ENCODE measurements at places on chromosomes 7 and 10.

- DNase-seq: no peak
Observed at GRCh38 chr7:91869661-91870060, 10.8 kb downstream of the MTERF1 start.

- DNase-seq: no peak
Observed at GRCh38 chr7:17677408-17677807, 262.9 kb downstream of the SNX13 start.

DNA sequence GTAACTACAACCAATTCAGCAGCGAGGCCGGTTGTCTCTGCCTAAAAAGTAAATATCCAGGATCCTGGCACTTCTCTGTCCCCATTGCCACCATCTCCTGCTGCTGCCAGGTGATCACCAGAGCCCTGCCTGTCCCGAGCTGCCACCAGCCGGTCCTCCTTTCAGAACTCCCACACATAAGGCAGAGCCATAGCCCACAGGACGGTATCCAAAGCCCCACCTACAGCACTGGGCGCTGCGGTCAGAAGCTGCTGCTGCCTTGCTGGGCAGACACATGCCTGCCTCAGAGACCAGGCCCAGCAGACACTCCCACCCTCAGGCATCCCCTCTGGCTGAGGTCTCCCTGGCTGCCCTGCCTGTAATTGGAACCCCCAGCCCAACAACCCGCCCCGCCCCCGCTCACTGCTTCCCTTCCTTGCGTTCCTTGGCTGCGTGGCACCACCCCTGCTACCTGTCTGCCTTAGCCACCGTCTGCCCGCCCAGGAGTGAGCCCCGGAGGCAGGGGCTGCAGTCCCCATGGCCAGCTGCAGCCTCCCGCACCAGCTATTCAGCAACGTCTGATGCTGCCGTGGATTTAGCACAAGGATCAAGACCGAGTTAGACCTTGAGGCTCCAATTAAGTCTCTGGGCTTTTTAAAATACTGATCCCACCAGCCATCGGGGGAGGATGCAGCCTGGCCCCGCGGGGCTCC lies 100.7 kb downstream of the CYTH3 start:
- no peak for DNase-seq

DNA sequence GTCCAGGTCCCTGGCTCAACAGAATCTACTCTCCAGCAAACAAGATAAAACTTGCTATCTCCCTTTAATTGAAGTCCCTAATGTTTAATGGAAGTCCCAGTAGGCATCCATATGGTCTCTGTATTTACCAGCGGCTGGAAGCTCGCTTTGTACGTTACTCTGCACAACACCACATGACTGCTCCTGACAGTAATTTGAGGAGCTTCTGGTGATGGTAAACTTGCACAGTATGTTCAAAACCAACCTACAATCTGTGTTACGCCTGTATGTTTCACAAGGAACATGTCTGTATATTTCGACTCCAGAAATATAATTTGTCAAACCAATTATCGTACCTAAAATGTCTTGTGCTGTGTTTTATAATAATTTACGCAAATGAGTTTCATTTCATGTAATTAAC lies 4.4 kb upstream of the TECPR1 start:
- DNase-seq: no peak

DNA sequence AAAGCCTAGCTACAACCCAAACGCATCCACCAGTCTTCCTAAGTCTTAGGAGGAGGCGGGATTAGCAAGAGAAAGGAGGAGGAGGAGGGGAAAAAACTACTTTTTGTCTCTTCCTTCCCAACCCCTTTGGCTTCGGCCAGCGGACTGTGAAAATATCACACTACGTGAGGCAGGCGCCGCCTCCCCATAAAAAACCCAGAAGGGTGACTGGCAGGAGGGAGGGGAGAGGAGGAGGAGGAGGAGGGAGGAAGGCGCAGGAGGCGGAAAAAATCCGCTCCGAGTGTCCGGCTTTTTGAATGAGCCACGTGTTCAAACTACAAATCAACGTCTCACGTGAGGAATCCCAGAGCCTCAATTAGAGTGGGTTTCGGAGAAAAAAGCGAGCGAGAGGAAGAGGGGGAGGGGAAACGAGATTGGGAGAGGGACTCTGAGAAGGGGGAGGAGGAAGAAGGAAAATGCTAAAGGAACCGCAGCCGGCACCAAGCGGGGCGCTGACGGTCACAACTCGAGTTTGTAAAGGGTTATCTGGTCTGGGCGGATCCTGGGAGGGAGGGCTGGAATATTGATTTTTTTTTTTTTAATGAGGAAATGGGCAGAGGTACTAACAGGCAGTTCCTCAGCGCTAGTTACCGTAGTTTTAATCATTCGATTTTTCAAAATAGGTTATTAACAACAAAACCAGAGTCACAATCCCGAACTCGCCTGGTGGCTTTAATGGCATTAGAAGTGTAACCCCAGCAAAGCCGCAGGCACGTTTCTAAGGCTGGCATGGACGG lies at the start of gene IGF2BP3:
Gene IGF2BP3, minus strand, starts transcription at position 162 of the 776 bp plus-strand sequence. CDS start 381 bp downstream, outside the sequence.
- DNase-seq: no peak

- DNase-seq: no peak
Observed at GRCh38 chr10:46106410-46107255, 60.6 kb upstream of the MSMB start.

GRCh38 chr7:84705706-84706105 lies 481.1 kb downstream of the SEMA3D start:
- DNase-seq: no peak

GRCh38 chr10:77501846-77502261 lies 135.8 kb downstream of the KCNMA1 start:
- no peak for DNase-seq

GRCh38 chr10:125123476-125124114 lies 36.8 kb downstream of the CTBP2 start:
- DNase-seq: no peak

- no peak for DNase-seq
Observed at GRCh38 chr10:1776127-1776662, 38.9 kb upstream of the ADARB2 start.

DNA sequence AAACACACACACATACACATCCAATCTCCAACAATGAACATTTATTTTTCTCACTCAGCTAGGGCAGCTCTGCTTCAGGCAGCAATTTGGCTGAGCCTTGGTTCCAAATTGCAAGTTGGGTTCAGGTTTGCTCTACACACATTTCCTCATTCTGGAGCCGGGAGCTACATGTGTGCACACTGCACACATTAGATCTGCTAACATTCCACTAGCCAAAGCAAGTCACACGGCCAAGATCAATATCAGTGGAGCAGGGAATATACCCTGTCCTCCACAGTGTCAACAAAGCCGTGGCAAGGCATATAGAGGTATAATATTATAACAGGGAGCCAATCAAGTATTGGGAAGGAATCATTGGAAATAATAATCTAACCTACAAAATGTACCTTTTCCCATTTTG lies 57.5 kb upstream of the PPP1R3C start:
- DNase-seq: no peak

DNA sequence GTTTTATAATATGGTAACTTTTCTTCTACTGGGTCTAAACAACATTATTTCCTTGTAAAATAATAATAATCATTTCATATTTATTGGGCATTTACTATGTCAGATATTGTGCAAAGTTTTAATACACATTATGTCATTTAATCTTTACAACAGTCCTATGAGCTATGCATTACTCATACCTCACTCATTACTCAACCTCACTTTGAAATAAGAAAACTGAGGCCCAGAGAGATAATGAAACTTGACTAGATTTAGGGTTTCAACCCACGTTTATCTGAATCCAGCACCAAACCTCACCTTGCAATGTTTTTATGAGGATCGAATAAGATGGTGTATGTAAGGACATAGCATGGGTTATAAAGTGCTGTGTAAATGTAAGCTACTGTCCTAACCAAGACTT lies 153.2 kb upstream of the SLC13A1 start:
- no peak for DNase-seq

DNA sequence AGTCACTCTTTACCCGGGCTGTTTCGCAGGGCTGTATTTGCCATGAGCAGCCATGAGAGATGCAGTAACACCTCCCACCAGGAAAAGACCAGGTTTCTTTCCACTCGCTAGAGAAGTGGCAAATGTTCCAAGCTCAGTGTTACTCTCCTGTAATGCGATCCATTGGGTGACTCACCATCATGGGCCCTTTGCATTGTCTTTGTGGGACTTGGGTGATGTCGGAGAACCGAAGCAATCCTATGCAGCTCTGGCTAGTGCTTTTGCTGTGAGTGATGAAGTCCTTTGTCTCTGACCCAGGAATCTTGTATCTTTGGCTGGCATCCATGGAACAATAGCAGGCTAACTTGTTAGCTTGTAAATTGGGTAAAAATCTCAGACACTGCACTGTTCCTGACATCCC lies 40.0 kb downstream of the GHRHR start:
- no peak for DNase-seq

- DNase-seq: no peak
Observed at GRCh38 chr10:76357726-76358415, 926.4 kb downstream of the LRMDA start.

GRCh38 chr10:30858499-30858898 lies 173.2 kb downstream of the ZNF438 start:
- DNase-seq: no peak

DNA sequence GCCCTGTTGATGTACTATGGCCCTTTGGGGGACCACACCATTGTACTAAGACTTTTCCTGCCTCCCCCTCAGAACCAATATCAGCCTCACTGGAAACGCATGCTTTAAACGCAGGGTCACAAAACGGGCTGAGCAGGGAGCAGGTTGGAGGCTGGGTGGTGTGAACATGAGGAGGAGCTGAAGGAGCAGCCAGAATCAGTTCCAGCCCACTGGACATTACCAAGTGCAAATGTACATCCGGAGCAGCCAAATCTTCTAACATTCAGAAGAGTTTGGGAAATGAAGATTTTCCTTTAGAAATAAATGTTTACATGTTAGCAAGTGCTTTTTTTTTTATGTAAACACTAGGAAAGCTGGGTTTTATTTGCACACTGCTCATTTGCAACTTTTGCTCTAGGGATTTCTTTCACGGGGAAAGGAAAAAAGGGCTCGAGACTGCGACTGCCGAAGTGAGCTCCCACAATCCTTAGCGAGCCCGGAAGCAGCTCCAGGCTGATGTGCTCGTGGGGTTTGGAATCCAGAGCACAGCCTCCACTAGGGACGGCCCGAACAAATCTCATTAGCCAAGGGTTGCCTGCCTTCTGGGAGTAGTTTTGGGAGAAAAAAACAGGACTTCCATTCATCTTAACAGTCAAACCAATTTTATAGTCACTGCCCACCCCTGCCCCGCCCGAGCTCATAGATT lies 108.0 kb upstream of the YAE1 start:
- no peak for DNase-seq

DNA sequence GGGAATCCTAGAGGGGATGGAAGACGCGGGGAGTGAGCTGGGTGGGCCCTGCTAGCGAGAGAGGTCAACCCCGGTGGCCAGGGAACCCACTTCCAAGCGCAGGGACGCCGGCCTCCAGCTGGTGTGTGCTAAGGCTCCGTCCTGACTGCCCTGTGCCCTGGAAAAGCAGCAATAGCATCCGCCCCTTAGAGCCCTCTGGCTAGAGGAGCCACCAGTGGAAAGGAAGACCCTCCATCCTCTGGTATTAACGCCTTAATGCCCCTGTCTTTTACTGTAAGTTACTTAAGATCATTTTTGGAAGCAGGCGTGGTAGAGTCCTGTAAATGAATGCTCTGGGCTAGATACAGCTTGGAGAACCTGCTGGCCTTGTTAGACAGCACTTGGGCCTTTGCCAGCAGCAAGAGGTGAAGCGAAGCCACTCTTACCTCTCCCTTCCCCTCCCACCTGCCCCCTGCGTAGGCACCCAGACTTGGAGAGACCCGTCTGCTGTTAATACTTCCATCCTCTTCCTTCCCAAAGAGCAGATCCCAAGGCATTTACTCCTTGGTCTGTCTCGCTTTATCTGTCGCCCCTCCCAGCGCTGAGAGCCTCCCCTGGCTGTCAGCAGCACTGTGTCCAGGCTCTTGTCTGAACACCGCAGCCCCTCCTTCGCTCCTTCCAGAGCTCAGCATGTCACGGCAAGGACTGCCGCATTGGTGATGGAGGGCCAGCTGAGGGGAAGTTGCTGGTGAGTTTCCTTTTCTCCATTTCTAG lies 4.6 kb downstream of the REPIN1 start:
- no peak for DNase-seq

- DNase-seq: no peak
Observed at GRCh38 chr10:89101943-89102342, 105.2 kb downstream of the CH25H start.

DNA sequence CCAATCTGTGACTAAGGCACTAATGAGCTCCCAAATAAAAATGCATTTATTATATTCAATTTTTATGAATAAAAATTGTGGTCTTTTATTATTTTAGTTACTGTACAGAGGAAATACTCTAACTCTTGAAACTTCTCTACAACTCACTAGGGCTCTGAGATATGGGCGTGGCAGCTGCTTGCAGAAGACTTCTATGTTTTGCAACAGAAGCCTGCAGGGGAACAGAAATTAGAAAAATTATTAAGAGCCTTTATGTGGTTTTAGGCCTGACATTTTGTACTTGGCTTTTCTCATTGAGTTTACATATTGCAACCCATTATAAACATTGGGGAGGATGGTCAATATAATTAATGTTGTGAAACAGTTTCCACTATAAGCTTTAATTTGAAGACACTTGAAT lies 581.4 kb downstream of the TNS3 start:
- DNase-seq: no peak

DNA sequence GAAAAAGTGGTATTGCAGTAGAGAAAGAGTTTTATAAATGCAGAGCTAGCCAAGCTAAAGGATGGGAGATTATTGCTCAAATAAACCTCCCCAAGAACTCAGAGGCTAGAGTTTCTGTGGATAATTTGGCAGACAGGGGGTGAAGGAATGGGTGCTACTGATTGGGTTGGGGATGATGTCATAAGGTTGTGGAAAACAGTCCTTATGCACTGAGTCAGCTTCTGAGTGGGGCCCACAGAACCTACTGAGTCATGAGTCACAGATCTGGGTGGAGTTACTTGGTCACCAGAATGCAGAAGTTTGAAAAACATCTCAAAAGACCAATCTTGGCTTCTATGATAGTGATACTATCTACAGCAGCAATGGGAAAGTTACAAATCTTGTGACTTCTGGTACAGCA lies 1146.7 kb downstream of the TYW1 start:
- no peak for DNase-seq

DNA sequence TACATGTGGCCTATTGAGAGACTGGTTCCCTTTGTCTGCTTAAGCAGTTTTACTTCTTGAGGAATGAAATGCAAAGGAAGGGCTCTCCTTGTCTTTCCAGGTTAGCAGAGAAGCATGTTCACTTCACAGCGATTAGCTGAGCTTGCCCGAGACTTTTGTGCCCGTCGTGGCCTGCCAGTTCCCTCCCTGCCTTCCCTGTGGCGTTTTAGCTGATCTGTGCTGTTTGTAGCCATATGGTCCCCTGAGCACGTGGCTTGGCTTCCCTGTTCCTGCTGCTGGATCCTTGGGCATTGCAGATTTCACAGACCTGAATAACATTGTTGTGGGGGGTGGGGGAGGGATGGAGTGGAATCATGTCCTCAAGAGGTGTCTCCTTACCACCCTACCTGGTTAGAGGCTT lies 61.8 kb downstream of the SND1 start:
- no peak for DNase-seq

GRCh38 chr10:69803809-69804208 lies 2.1 kb downstream of the COL13A1 start:
- DNase-seq: no peak

DNA sequence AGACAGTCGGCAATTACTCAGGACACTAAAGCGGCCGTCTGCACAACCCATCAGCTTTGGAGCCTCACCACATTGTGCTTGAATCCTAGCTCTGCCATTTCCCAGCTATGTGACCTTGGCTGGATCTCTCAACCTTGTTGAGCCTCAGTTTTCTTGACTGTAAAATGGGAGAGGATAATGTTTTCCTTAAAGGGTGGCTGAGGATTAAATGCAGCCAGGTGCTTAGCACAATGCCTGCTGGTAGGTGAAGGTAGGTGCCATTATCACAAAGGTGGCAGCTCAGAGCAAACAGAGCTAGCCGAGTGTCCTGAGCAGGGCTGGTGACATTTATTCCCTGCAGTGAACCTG lies 508.5 kb upstream of the ZMIZ1 start:
- no peak for DNase-seq
